ENCODE measurements at places on chromosomes 6 and 20. TPM values are rescaled to one million over a fixed set of nuclear protein-coding genes. Genes with fewer than 3 reads are reported as not detected.
A peak's percentile ranks its signal among the peaks of the same experiment; 100 is the strongest.

Gene TTK
- total RNA-seq = 21.5 TPM

GRCh38 chr6:109662192-109662591 lies 28.8 kb downstream of the AK9 start:
- no peaks in the 10 kb centered on the region for H3K36me3 ChIP-seq
- no peaks in the 10 kb centered on the region for H3K4me1 ChIP-seq
- no peak overlapping the region for H3K4me3 ChIP-seq
- H3K27me3 ChIP-seq = no peaks in the 10 kb centered on the region
- peak; percentile 33 for DNase-seq
- H3K27ac ChIP-seq = no peak overlapping the region

DNA sequence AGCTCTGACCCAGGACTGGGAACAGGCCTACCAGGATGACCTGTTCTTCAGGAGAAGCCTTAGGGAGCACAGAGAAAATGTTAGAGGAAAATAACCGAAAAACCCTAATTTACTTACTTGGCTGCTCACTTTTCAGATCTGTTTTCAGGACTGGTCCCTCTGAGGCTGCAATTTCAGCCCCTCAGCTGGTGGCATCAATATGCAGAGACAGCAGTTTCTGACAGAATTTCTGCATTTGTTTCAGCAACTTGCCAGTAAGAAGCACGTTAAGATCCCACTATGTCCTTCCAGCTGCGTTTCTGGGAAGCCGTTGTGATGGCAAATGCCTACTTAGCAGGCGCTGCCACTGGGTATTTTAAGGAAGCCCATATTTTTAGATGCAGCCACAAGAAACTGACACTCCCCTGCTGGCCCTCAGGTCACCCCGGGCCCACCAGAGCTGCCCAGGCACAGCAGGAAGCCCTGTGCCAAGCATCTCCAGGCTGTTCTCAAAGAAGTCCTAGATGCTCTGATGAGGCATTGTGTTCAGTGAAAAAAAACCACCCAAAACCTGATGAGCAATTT lies 7.5 kb downstream of the YTHDF1 start:
- peaks cover 69% of the 10 kb centered on the region for H3K36me3 ChIP-seq
- no peak for DNase-seq
- no peak overlapping the region for H3K4me3 ChIP-seq
- no peaks in the 10 kb centered on the region for H3K27me3 ChIP-seq
- H3K4me1 ChIP-seq = peaks cover 2% of the 10 kb centered on the region

Gene RCAN2
- total RNA-seq = 1.3 TPM

Gene AARS2
- 10.8 TPM for total RNA-seq

Gene CST4
- total RNA-seq = not detected

DNA sequence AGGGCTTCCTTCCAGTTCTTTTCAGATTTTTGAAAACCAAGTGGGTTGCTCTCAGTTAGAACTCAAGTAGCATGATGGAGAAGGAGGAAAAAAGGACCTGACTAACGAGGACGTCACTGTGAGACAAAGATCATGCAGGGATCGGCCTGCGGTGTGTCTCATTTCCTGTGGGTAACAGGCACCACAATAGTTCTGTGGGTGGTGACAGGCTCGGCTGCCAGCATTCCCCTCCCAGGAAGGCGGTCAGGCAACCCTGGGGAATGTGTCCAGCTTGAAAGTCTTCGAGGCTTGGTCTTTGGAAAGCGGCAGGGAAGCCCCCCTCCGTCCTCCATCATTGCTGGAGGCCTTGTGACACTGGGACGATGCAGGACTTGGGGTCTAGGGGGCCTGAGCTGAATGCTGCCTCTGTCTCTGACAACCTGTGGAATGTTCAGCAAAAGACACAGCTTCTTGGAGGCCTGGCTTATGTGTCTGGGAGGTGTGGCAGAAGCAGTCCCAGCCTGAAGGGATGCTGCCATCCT lies 121.0 kb downstream of the BCAS1 start:
- peak overlapping the region; percentile 28 for H3K27ac ChIP-seq
- no peaks in the 10 kb centered on the region for H3K27me3 ChIP-seq
- H3K4me3 ChIP-seq = no peak overlapping the region
- no peaks in the 10 kb centered on the region for H3K36me3 ChIP-seq

- H3K27me3 ChIP-seq = no peaks in the 10 kb centered on the region
- H3K27ac ChIP-seq = no peak overlapping the region
- peaks cover 5% of the 10 kb centered on the region for H3K4me1 ChIP-seq
- H3K4me3 ChIP-seq = no peak overlapping the region
These were observed 198.0 kb downstream of the FARS2 start for GRCh38 chr6:5459346-5459745.

Gene IMPG1
- total RNA-seq = not detected

GRCh38 chr6:56772737-56773184 lies 130.1 kb upstream of the DST start:
- peak; percentile 93 for DNase-seq
- H3K36me3 ChIP-seq = no peaks in the 10 kb centered on the region
- no peak overlapping the region for H3K27ac ChIP-seq
- peaks cover 5% of the 10 kb centered on the region for H3K4me1 ChIP-seq
- no peaks in the 10 kb centered on the region for H3K27me3 ChIP-seq

GRCh38 chr20:56411759-56412472 lies at the start of gene CASS4:
TSS of gene CASS4 (plus strand) at chr20:56412260. CDS start at chr20:56412459, 199 bp downstream.
- DNase-seq = peak; percentile 89
- peak within 1 kb of the TSS; percentile 100 for H3K27ac ChIP-seq
- peaks cover 20% of the 10 kb centered on the region for H3K4me1 ChIP-seq
- H3K36me3 ChIP-seq = peaks cover 11% of the 10 kb centered on the region
- peak within 1 kb of the TSS; percentile 47 for H3K4me3 ChIP-seq
- H3K27me3 ChIP-seq = no peaks in the 10 kb centered on the region
